ENCODE measurements at places on chromosomes 12 and 14.
A peak's percentile ranks its signal among the peaks of the same experiment; 100 is the strongest.

DNA sequence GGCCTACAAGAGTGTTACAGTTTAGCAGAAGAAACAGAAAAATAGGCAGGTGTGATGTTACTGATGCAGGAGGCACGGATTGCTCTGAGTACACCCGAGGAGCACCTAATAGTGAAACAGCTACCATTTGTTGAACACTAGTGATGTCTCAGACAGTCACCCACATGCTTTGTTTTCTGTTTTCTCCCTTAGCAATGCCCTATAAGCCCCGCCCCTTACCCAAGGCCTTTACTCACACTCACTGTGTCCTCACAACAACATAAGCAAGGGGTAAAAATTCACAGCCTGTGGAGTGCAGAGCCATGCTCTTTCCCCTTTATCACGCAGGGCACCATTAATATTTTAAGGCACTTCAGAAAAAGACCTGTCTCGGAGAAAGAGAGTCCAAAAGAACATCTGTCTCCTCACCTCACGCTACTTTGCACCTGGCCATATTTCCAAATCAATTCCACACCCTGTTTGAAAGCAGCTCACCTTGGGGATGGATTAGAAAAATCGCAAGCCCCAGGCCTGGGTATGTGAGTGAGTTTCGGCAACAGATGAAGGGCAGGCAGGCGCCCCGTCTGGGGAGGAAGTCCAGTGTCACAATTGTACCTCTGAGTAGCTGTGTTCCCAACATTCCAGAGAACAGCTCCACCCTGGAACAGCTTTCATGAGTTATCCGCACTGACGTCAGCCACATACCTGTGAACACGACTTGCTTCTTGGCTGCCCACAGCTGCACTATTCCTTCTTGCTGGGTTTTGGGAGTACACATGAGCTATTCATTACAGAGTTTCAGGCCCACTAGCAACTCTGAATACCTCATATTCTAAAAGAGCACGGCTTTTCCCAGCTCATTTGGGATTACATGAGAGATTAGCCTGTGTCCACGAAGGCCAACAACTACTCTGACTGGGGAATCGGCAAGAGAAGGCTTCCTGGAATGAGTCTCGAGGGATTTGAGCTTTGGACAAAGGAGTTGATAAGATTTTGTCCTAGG, 26.0 kb downstream of the MAPK1IP1L start:
- DNase-seq: no peak

DNA sequence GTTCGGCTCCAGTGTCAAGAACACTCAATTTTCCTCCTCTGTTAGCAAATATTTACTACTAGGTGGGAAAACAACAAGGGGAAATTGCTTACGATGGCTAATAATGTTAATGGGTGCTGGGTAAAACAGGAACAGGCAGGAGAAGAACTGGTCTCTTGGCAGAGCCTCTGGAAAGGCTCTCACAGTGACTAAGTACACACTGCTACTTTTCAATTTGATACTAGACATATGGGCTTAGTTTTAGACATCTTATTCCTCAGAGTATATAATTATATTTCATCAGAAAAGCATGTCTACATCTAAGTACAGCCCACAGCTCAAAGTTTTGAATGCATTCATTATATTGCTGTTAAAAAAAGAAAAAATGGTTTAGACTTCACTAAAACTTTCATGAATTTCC, 65.4 kb upstream of the SAV1 start:
- no peak for DNase-seq

GRCh38 chr12:23133471-23133870, 508.5 kb downstream of the ETNK1 start:
- no peak for DNase-seq

- DNase-seq: no peak
Observed at GRCh38 chr14:26429205-26429604, 168.6 kb downstream of the NOVA1 start.

DNA sequence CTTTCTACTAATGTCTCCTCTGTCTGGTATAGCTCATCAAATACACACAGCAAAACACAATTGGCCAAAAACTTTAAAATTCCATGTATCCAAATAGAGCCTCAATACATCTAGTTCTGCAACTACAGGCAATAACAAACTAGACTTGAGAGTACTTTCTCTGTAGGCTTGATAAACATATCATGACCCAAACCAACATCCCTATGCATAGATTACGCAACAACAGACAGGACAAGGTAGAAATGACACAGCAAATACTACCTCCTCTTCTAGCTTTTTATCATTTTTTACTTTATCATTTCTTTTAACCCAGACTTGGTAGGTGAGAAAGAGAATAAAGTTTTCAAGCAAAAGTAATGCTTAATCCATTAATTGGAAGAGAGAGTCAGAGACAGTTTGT, 41.8 kb downstream of the EML5 start:
- DNase-seq: no peak

DNA sequence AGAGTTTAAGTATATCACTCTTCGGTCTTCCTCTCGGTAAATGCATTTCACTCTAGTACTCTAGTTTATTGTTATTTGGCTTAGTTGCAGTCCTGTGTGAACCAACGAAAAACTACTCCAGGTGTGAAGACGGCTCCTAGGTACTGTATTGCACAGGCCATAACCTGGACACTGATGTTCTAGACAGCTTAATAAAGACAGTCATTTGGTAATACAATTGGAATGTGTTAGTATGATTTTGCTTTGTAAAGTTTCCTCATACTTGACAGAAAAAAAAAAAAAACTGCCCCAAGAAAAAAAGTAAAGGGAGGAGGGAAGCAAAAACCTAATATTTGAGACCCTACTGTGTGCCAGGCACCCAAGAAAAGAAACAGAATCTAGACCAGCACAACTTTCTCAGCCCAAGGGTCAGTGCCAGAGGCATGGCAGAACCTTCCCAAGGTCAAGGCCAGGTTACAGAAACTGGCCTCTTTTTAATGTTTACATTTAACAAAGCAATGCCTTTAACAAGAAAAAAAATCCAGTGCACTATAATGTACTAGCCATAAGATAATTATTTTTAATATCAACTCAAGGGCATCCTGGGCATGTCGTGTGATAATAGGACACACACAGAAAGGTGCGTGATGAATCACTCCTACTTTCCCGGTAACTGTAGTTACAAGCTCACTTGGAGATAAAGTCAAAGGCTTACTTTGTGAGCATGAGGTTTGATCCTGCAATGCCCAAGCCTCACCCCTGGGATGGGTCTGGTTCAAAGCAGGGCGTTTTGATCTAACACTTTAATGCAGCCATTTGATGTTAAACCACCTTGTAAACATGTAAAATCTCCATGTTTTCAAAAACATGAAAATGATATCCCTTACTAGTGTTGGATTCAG, 110.6 kb downstream of the BMP4 start:
- no peak for DNase-seq

GRCh38 chr12:94074980-94075629, 73.3 kb upstream of the PLXNC1 start:
- DNase-seq: no peak

DNA sequence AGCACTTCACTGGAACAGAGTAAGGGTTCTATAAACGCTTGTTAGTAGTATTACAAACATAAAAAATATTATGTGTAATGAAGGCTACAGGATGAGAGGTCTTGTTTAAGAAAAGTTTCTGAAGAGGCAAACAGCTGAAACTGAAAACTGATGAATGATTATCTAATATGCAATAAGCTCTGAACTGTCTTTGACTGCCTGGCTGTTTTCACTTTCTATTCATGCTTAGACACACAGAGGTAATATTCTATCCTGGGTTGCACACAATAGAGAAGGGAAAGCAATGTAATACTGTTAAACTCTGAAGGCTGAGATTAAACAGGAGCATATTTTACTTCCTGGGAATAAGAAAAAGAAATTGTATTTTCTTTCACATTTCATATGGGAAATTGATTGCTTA, 251.3 kb downstream of the ALX1 start:
- DNase-seq: no peak

DNA sequence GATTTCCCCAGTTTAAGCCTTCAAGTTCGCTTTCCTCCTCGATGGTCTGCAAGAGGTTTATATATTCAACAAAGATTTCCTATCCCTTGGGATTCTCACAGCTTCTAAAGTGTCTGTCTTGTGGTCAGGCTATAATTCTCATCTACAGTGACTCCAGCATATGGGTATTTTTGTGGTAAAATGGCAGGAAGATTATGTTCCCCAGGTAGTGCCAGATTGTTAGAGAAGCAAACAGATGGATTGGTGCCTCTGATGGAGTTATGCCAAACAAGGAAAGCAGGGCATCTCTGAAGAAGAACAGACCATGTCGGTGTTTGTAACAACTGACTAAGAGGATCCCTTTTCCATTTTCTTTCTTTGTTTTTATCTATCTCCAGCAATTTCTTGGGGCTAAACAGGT, 5.5 kb upstream of the CCDC175 start:
- DNase-seq: no peak

DNA sequence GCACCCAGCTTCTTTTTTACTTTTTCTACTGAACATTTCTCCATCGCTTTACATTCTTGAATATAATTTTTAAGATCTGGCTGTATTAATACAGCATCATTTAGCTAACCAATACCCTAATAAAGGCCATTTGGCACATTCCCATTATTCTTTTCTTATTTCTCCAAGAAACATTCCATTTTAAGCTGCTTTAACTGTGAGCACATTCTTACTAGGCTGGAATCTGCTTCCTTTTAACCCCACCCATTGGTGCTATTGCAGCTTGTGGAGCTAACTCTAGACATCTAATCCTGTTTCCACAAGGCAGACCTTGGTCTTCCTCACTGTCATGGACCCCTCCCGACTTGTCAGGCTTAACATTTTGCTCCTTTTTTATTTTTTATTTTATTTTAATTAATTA, 15.2 kb downstream of the CALM1 start:
- no peak for DNase-seq

DNA sequence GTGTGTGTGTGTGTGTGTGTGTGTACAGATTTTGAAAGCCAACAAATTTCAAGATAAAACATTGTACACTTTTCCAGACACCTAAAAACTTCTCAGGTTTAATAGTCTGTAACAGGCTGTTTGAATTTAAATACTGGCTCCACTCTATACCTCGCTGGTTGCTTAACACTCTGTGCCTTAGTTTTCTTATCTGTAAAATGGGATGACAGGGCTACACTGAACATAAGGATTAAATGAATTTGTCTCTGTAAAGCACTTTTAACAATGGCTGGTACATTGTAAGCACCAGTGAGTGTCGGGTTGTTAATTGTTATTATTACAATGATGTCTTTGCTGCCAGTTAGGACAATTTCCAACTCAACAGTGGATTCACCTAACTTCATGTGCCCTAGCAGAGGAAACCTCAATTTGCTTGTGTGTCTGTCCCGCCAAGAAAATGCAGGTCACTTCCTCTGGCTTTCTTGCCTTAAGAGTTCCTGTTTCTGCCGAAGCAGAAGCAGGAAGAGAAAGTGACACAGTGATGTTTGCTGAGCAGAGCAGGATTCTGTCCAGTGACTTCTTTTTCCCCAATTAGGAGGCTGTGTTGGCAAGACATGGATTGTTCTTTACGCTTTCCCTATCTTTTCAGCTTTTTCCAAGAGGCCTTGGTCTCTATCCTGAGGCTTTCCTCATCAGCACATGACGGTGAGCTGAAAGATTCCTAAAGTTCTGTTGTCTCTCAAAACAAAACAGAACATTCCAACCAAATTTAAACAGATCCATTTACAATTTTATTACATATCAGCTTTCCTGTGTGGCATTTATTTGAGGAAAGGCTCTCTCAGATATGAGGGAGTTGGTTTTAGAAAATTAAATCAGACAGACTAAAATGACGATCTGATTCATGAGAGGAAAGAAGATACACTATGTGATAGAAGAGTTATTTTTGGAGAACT, 154.1 kb upstream of the ATP2B1 start:
- DNase-seq: peak; percentile 27

DNA sequence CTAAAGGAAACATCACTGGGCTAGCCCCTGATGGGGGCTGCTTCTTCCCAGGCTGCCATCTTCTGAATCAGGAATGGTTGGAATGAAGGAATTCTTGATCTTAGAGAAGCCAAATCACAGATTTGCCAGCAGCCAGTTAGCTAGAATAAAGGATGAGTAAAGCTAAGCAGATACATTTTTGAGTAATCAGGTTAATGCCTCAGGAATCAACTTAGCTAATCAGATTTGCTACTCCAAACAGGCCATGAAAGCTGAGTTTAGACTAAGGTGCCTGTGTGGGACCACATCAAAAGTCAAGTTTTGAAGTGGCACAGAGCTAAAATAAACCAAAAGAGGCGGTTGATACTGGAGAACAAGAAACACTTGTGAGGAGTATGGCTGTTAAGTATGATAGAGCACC, 28.8 kb upstream of the LMO3 start:
- no peak for DNase-seq

DNA sequence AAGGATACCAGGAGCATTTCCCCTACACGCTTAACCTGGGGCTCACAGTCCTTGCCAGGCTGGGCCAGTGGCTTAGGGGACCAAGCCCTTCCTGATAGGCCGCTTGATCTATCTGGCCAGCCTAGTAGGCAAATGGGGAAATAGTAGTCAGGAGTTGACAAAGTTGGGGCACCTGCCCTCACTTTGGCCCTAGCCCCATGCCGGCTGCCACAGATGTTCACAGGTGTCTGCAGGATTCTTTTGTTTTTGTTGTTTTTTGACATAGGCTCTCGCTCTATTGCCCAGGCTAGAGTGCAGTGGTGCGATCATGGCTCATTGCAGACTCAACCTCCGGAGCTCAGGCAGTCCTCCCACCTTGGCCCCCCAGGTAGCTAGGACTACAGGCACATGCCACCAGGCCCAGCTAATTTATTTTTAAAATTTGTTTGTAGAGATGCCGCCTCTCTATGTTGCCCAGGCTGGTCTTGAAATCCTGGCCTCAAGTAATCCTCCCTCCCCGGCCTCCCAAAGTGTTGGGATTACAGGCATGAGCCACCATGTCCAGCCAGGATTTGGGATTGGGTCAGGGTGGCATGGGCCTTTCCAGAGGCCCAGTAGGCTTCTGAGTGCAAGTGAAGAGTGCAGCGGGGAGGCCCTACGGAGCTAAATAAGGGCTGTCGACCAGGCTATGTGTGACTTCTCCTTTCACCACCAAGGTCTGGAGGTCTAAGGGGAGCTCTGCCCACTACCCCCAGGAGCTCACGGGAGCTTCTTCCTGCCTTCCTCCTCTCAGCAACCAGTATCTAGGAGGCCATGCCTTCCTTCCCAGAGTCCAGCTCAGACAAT, 15.5 kb upstream of the HDAC7 start:
- no peak for DNase-seq

GRCh38 chr14:57930241-57930975, 64.5 kb upstream of the SLC35F4 start:
- no peak for DNase-seq

DNA sequence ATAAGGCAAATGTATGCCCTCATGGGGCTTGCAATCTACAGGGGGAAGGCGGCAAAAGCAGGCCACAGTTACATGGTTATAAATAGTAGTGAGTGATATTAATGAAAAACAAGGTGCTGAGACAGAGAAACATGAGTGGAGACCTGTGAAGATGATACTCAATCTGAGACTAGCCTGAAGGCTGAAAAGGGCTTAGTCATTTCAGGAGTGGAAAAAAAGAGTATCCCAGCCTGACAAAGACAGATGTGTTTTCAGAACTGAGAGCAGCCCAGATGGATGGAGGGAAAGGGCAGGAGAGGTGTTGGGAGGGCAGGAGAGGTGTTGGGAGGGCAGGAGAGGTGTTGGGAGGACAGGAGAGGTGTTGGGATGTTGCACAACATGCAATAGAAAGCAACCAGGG, 181.9 kb downstream of the C12orf42 start:
- no peak for DNase-seq

- no peak for DNase-seq
Observed at GRCh38 chr12:19529951-19530636, 90.8 kb downstream of the AEBP2 start.

GRCh38 chr12:95857156-95857555, 1.6 kb upstream of the SNRPF start:
- no peak for DNase-seq
